Esophagus squamous epithelium (tissue), 5 donors: ENCODE measurements at places on chromosomes 5 and 9.

DNA sequence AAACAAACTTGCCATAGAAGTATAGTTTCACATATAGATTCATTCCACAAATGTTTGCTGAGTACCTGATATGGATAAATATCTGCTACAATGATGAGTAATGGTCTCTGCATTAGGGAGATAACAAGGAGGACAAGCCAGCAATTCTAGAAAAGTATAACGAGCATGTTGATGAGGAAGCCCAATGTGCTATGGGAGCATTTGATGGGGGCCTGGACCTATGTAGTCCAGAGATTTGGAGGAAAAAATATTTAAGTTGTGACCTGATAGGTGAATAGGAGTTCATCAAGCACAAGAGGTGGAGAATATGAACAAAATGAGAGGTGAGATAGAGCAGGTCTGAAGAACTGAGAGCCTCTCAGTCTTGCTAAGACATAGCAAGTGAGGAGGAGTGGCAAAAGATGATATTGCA lies 14.4 kb upstream of the TMEM245 start:
- DNase-seq, result no peak

DNA sequence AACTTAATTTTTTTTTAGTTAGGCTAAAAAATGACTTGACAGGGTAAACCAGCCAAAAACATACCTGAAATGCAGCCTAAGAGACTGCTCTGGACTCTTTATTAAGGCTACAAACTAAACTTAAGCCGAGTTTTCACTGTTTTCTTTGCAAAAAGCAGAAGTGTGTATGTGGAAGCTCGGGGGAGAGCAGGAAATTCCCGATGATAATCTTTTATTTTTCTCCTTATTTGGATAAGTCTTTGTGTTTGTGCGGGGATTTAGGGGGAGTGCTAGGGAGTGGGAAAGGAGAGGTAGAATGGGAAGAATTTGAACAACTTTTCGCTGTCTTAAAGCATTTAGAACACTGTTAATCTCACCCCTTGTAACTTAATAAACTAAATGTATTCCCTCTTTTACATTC lies 30.7 kb upstream of the GPR21 start:
- DNase-seq, result no peak

DNA sequence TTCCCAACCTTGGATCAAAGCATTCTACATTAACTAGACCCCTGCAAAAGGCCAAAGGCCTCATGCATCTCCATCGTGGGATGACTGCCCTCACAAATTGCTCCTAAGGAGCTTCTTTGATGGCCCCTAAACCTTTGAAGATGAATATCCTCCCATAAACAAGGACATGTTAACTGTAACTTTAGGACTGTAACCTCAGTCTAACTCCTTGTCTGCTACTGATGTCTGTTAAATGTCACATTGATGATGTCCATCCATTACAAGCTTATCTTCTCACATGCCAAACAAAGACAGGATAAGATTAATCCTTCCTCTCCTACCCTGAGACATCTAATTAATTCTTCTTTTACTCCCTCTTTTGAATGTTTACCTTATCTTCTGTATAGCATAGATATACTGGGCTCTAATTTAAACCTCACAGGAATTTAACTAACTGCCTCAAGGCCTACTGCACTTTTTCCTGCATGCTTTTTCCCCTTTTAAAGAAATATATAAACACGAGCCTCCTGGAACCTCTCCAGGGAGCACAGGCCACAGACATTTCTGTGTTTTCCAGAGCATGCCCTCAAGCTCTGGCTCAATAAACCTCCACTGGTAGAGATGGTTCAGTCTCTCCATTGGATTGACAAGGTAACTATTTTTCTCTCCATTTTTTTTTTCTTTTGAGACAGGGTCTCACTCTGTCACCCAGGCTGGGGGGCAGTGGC lies 90.6 kb upstream of the SLC25A48 start:
- no peak for DNase-seq

DNA sequence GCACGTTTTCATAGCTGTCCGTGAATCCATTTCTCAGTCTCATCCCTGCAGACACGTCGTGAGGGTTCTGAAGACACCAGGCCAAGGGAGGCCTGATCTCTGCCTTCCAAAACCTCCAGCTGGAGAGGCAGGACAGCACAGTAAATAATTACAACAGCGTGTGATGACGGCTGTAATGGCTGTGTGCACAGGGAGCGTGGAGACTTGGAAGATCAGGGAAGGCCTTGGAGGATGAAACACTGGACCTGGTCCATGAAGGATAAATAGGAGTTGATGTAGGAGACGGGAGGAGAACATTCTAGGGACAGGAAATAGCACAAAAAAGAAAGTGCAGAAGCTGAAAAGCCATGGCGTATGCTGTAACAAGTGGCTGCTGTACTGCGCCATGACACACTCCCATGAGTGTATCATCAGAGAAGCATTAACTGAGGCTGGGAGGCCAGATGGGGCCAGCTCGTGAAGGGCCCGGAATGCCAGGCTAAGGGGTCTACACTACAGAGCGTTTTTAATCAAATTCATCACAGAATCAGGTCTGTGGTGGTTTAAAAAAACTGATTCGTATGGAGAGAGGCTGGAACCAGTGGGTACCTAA lies 97.2 kb downstream of the CRB2 start:
- no peak for DNase-seq

GRCh38 chr5:149740341-149740740 lies 10.2 kb downstream of the PPARGC1B start:
- DNase-seq, result no peak

DNA sequence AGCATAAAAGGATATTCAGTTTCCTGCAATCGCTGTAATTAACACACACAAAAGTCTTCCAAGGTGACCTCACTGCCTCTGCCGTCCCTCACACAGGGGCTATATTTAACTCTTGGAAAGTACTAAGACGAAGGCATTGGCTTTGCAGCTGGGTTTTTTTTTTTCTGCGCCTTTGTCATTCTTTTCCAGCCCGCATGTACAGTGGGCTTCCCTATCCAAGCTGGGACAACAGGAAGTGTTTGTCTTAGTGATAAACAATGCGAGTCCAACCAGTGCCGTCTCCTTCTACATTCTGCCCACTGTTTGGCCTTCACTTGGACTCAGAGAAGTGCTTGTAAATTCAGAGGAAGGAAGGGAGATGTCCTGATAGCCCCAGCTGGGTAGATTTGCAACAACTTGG lies 17.6 kb downstream of the AFAP1L1 start:
- DNase-seq, result no peak

DNA sequence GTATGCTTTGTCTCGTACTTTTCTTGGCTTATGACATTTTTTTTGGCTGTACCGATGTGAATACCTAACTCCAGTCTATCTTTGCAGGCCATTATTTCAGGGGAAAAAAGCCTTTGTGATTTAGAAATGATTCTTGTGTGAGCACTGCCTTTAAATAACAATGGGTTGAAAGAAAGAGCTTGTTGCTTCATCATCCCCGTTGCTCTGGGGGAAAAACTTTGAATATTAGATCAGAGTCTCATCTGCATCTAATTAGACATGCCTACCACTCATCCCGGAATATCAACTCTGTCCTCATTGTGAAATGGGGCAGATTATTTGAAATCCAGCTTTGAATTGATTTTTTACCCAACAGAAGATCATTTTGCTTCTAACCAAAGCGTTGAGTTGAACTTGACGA lies 13.5 kb downstream of the CXCL14 start:
- DNase-seq, result no peak

DNA sequence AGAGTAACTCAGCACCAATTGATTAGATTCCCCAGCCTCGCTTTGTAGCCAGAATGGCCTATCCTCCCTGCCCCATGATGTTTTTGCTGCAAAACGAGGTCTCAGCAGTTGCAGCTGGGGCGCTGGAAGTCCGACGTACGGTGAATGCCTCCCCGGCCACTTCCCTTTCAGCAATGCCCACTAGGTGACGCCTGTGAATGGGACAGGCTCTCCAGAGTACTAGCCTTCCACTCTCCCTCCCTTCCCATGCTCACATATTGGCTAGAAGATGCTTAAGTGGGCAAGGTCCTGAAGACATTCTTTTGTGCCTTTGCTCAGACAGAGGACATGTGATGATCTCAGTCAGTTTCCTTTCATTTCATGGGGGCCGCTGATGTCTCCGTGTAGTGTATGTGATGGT lies 50.8 kb downstream of the DMRT2 start:
- DNase-seq, result no peak

DNA sequence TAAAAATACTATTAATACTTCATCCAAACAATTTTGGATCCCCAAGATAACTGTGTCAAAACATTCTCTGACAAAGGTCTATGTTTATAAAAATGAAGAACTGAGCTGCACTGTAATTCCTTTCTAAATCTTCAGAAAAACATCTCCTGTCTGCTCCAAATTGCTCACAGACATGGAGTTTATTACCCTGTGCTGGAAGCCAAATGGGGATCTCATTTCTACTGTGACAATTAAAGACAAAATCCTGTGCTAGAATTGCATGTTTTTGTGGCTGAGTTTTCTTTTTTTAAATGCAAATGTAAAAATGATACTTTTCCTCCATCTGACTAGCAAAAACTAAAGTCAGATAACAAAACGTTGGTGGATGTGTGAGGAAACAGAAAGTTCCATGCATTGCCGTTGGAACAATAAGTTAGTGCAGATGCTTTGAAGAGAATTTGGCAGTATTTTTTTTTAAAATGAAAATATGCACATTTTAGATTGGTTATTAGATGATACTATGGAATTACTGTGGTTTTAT lies 93.5 kb downstream of the GNA14 start:
- no peak for DNase-seq

DNA sequence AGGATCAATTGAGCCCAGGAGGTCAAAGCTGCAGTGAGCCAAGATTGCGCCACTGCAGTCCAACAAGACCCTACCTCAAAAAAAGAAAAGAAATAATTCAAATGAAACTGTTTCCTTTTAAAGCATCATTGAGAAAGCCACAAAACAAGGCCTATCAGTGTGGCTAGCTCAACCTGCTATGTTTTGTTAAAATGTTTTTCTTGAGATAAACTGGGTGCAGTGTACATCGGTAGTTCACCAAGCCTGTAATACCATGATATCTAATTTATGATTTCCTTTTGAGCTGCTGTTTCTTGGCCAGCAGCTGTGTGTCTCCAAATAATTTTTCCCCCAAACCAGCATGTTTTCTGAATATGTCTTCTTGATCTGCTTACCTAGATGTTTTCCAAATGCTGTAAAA lies 97.3 kb upstream of the GOLGA1 start:
- no peak for DNase-seq

DNA sequence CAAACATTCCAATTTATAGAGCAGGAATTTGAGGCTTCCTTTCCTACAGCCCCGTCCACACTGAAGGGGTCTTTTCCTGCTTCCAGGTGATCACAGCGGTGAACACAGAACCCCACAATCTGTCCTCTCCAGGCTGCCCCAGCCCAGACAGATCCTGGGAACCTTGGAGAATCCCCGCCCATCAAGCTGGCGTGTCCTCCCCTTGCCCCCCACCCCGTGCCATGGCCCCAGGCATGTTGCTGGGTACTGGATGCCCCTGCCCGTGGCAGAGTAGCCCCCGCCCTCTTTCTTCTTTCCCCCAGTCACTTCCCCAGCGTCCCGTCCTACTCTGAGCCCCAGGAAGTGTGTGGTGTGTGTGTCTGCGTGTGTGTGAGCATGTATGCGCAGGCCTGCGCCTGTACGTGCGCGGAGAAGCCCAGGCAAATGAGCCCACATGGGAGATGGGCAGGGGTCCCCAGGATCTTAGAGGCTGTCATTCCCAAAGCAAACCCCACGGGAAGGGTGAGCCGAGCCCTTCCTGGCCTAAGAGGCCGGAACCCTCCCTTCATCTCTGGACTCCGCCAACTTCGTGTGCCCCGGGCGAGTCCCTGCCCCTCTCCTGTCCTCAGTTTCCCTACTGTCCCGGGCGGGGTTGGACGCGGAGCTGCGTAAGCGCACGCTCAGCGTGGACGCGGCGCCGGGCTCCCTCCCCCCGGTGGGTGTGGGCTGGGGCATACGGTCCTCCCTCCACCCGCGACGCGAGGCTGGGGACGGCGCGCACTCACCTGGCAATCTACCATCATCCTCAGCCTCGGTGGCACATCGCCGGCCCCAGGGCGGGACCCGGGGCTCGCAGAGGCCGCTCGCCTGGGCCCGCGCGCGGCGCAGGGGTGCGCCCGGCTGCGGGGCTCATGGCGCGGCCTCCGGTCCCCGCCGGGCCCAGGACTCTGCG lies 15.2 kb downstream of the GBGT1 start:
- no peak for DNase-seq

GRCh38 chr9:78663369-78663768 lies 366.4 kb downstream of the PSAT1 start:
- no peak for DNase-seq

GRCh38 chr5:15722305-15722704 lies 222.3 kb downstream of the FBXL7 start:
- no peak for DNase-seq

GRCh38 chr5:143056792-143057579 lies 286.8 kb downstream of the ARHGAP26 start:
- DNase-seq, result no peak

GRCh38 chr9:130845901-130846481 lies 10.9 kb downstream of the ABL1 start:
- no peak for DNase-seq

GRCh38 chr9:116340270-116340669 lies 186.7 kb downstream of the PAPPA start:
- DNase-seq, result no peak

DNA sequence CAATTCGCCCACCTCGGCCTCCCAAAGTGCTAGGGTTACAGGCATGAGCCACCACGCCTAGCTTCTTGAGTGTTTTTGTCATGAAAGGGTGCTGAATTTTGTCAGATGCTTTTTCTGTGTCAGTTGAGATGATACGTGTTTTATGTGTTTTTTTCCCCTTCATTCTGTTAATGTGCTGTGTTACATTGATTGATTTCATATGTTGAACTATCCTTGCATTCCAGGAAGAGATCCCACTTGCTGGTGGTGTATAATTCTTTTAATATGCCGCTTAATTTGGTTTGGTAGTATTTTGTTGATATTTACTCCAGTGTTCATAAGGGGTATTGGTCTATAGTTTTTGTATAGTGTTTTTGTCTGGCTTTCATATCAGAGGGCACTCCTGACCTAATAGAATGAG lies 13.6 kb downstream of the ZBTB43 start:
- no peak for DNase-seq

GRCh38 chr9:77764894-77765780 lies 117.0 kb upstream of the GNA14 start:
- DNase-seq, result no peak

DNA sequence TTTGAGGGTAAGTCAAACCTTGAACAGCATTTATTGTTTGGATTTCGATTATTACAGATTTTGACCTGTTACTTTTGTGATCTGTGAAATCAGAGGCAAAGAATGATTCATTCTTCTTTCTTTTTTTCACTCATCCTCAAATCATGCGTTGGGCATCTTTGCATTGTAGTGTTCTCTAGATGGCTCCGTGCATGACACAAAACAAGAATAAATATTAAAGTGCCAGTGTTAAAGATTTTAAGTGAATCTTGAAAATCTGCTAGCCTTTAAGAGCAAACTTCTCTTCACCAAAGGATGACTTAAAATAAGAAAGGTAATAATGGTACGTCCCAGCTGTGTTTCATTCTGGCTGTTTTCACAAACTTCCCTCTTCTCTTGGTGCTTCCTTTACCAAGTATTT lies 361.9 kb upstream of the SMARCA2 start:
- no peak for DNase-seq
